IMR-90 (cell line): ENCODE measurements at places on chromosomes 7 and 10. TPM values are rescaled to one million over a fixed set of nuclear protein-coding genes. Genes with fewer than 3 reads are reported as not detected.

Gene PDE1C
- 53.3 and 61.5 TPM in 2 replicates for total RNA-seq

- DNase-seq, result no peak
Measured at GRCh38 chr7:25752967-25753791, 398.8 kb upstream of the NFE2L3 start.

Gene SYT15B
- total RNA-seq, result 0.54 and 0.56 TPM in 2 replicates

DNA sequence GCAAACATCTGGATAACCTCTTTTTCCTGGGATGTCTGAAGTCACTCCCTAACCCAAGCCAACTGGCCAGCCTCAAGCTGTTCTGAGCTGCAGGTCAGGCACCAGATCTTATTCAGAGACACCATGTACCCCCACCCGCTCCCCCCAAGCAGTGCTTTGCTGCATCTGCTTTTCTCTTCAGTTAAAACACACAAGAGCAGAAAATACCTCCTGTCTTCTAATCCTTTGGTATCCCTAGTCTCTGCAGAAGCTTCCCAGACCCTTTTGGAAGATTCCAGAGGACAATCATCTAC, 3.0 kb downstream of the ZNF488 start:
- DNase-seq, result no peak

Gene CFAP69
- 0.72 and 1.7 TPM in 2 replicates for total RNA-seq
